B cell (primary cell): ENCODE measurements at places on chromosomes 13 and 19.

- H3K27me3 ChIP-seq, result no peaks in the 10 kb centered on the region
- H3K27ac ChIP-seq, result peak overlapping the region; percentile 15
- DNase-seq, result peak; percentile 49
- peaks cover 18% of the 10 kb centered on the region for H3K36me3 ChIP-seq
- peak overlapping the region; percentile 69 for H3K4me3 ChIP-seq
These were observed 757 bp downstream of the WIZ start for GRCh38 chr19:15448778-15449619.

- no peak overlapping the region for H3K27ac ChIP-seq
- H3K4me1 ChIP-seq, result no peaks in the 10 kb centered on the region
- no peak overlapping the region for H3K4me3 ChIP-seq
- DNase-seq, result no peak
- H3K27me3 ChIP-seq, result no peaks in the 10 kb centered on the region
- no peaks in the 10 kb centered on the region for H3K36me3 ChIP-seq
These were observed 205.8 kb downstream of the LMO7 start for GRCh38 chr13:75841905-75842304.

- H3K4me1 ChIP-seq, result peaks cover 4% of the 10 kb centered on the region
- H3K27me3 ChIP-seq, result peaks cover 21% of the 10 kb centered on the region
- H3K27ac ChIP-seq, result no peak overlapping the region
- no peaks in the 10 kb centered on the region for H3K36me3 ChIP-seq
- H3K4me3 ChIP-seq, result no peak overlapping the region
These were observed 9.4 kb upstream of the EVI5L start for GRCh38 chr19:7820588-7820987.

DNA sequence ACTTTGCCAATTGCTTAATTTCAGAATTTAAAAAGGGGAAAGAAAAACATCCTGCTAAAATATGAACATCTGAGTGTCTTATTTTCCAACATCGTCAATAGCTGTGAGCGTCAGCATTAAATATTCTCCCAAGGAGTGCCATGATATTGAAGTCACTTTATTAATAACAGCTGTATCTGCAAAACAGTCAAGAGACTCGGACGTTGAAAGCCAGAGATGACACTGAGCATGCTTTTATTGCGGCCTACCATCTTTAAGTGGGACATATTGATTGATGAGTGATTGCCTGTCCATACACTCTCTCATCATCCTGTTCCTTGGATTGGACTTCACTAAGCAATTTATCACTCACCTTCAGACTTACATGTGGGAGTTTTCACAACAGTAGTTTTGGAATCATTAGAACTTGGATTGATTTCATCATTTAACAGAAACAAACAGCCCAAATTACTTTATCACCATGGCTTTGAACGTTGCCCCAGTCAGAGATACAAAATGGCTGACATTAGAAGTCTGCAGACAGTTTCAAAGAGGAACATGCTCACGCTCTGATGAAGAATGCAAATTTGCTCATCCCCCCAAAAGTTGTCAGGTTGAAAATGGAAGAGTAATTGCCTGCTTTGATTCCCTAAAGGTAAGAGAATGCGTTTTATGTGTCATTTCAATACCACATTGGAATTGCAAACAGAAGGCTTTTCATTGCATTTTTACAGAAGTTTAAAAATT, 53.8 kb downstream of the MBNL2 start:
- DNase-seq, result peak; percentile 23
- peaks cover 11% of the 10 kb centered on the region for H3K4me1 ChIP-seq
- H3K27me3 ChIP-seq, result no peaks in the 10 kb centered on the region
- H3K27ac ChIP-seq, result no peak overlapping the region
- no peak overlapping the region for H3K4me3 ChIP-seq

DNA sequence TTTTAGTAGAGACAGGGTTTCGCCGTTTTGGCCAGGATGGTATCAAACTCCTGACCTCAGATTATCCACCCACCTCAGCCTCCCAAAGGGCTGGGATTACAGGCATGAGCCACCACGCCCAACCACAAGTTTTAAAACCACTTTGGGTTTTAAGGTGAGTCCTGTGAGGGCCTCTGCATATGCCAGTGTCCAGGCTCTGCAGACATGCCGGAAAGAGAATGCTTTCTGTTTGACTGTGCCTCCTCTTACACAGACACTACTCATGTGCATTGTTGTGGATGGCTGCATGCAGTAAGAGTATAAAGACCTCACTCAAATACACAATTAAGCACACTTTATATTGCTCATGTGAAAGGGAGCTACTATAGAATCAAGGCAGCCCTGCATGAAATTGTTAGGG, 20.8 kb upstream of the SLC25A30 start:
- DNase-seq, result no peak
- no peak overlapping the region for H3K27ac ChIP-seq
- no peaks in the 10 kb centered on the region for H3K36me3 ChIP-seq
- no peaks in the 10 kb centered on the region for H3K27me3 ChIP-seq

DNA sequence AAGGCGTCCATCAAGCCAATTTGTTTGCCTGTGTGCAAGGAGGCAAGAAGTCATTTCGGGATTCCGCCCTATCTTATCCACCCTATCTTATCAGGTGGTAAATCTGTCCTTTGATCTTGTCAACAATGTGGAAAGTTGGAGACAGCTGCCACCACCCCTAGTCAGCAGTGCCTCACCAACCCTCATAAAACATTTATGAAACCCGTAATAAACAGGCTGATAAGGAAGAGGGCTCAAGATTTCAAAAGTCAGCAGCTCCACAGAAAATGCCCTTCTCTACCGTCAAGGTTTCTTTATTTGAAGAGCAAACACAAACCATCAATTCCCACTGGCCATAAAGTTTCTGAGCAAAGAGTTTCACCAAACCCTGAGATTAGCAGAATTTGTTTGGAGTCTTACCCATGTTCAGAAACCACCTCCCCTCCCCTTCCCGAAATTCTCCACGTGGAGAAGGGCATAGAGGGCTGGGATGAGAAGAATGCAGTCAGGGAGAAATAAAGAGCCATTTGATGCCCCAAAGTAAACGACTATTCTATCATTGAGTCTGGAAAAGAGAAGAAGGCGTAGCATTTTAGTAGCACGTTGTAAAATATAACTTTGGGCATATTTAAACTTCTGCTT, 196.0 kb upstream of the GPR12 start:
- H3K27ac ChIP-seq, result no peak overlapping the region
- H3K4me1 ChIP-seq, result no peaks in the 10 kb centered on the region
- H3K27me3 ChIP-seq, result peaks cover 6% of the 10 kb centered on the region
- no peak overlapping the region for H3K4me3 ChIP-seq
- no peak for DNase-seq

GRCh38 chr19:17234911-17235299, 8.9 kb downstream of the OCEL1 start:
- peak overlapping the region; percentile 55 for H3K4me3 ChIP-seq
- peak; percentile 72 for DNase-seq
- H3K4me1 ChIP-seq, result peaks cover 8% of the 10 kb centered on the region

DNA sequence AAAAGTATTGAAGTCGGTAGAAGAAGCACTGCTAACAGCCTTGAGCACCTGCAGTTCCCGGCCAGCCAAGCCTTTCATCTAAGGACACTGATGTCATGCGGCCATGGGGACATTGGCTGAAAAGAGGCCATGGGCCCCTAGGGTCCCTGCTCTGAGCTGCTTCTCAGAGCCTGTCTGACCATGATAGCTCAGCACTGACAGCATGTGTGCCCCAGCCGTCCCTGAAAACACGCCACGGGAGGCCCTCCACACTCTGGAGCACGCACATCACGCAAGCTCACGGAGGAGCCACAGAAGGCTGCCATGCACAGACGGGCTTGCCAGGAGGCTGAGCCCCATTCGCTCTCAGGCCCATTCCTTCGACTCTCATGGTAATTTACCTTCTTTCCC, 51.8 kb downstream of the MLLT1 start:
- no peaks in the 10 kb centered on the region for H3K4me1 ChIP-seq
- no peak overlapping the region for H3K27ac ChIP-seq
- DNase-seq, result no peak
